ENCODE measurements at places on chromosomes 1 and 21.

- DNase-seq, result no peak
These were observed 31.1 kb downstream of the CD55 start for GRCh38 chr1:207352554-207352953.

GRCh38 chr21:36776981-36777617 lies 78.2 kb downstream of the SIM2 start:
- no peak for DNase-seq

- DNase-seq, result peak; percentile 77
These were observed 6.6 kb upstream of the NUP133 start for GRCh38 chr1:229514578-229515275.

- no peak for DNase-seq
These were observed 24.2 kb upstream of the CD34 start for GRCh38 chr1:207935166-207935583.

DNA sequence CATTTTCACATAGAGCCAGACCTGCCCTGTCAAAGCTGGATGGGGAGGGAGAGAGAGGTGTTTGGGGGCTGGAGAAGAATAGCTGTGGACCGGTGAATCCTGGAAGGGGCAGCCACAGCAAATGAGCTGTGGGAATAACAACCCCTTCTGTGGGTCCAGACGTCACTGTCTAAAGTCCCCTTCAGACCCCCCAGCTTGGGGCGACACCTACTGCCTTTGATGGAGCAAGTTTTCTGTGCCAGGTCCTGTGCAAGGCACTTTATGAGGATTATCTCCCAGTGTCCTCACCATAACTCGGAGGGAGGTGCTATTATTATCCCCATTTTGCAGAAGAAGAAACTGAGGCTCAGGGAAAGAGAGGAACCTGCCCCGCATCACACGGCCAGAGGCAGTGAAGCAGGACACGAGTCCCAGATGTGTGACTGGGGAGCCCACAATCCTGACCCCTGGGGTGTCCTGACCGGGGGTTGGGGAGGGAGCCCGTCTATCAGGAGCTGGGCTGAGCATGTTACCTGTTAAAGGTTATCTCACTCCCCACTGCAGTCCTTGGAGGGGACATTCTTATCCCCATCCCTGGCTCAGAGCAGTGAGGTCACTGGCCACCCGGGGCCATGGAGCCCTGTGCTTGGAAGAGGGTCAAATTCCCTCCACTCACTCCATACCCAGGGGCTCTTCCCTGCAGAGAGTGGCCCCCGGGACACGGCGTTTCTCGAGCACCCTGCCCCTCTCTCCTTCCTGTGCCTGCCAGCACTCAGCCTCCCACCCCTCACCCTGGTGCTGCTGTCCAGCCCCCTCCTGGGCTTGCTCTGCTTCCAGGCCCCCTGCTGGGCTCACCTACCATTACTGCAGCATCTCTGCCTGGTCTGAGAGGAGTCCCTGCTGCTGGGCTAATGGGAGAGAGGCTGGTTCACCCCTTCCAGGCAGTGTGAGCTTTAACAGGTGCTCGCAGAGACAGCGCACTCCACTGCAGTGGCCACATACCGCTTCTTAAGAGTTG lies 132.9 kb downstream of the PTPRU start:
- no peak for DNase-seq

GRCh38 chr1:44049839-44050238 lies 18.6 kb upstream of the SLC6A9 start:
- no peak for DNase-seq

- no peak for DNase-seq
These were observed 214.2 kb upstream of the CACYBP start for GRCh38 chr1:174785510-174785909.

DNA sequence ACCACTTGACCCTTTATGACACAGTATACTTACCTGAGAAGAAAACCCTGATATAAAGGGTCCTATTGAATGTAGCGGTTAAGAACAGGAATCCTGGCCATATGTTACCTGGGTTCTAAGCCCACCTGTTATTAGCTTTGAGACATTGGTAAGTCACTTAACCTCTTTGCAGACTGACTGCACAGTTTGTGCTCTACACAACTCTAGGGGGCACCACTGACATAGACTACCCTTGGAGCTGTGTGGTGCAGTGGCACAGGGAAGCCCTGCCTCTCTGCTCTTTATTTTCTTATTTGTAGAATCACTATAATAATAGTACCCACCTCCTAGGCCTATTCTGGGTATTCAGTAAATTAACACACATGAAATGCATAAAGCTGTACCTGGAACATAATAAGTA lies 165.6 kb downstream of the C1orf94 start:
- DNase-seq, result no peak

- peak; percentile 26 for DNase-seq
These were observed 76.3 kb downstream of the NPHP4 start for GRCh38 chr1:5915587-5916571.

- DNase-seq, result no peak
These were observed 196.5 kb downstream of the TPR start for GRCh38 chr1:186178426-186179043.

DNA sequence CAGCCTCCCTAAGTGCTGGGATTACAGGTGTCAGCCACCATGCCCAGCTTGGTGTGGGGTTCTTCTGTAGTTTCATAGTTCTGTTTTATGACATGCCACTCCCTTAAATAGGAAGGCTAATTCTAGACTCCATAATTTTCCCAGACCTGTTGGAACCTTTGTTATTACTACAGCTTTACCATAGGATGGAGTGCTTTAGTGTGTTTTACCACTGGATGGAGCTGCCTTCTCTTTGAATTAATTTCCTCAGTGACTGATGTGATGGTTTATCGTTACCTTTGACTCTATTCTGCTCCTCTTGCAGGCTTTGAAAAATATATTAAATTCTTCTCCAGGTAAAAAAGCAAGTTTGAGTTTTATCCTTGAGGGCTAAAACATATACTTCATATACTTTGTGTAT lies 84.6 kb upstream of the NEK7 start:
- DNase-seq, result no peak

- no peak for DNase-seq
These were observed 1.7 kb downstream of the GNB1 start for GRCh38 chr1:1889090-1889750.

- DNase-seq, result no peak
These were observed 51.7 kb downstream of the HSPG2 start for GRCh38 chr1:21885236-21886037.

GRCh38 chr1:15432324-15432723 lies 5.9 kb upstream of the CTRC start:
- no peak for DNase-seq

DNA sequence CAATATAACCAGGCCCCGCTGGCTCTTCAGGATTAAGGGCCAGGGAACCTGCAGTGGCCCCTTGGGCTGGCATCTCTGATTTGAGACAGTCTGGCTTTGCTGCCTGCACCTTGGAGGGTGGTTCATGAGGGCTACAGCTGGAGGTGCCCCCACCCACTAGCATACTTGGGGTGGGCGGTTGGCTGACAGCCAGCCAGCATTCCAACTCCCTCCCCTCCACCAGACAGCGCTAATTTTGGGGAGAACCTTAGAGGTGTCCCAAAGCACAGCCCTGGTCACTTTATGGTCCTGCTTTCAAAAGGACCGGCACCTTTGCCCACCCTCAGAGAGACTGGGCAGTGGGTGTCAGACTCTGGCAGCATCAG lies 180.7 kb upstream of the VAMP3 start:
- DNase-seq, result no peak

- no peak for DNase-seq
These were observed 59.6 kb downstream of the PRRX1 start for GRCh38 chr1:170723518-170723917.

- DNase-seq, result no peak
These were observed 553.7 kb downstream of the USP25 start for GRCh38 chr21:16283516-16283915.

DNA sequence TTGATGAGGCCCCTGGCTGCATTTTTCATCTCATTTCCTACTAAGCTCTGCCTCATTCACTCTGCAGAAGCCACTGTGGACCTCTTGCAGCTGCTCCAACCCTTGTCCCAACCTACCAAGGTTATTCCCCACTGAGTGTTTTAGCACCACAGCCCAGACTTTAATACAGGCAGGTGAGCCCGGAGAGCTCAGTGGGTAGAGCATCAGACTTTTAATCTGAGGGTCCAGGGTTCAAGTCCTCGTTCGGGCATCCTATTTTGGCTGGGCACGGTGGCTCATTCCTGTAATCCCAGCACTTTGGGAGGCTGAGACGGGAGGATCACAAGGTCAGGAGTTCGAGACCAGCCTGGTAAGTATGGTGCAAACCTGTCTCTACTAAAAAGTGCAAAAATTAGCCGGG lies 18.1 kb upstream of the BLACAT1 start:
- no peak for DNase-seq

DNA sequence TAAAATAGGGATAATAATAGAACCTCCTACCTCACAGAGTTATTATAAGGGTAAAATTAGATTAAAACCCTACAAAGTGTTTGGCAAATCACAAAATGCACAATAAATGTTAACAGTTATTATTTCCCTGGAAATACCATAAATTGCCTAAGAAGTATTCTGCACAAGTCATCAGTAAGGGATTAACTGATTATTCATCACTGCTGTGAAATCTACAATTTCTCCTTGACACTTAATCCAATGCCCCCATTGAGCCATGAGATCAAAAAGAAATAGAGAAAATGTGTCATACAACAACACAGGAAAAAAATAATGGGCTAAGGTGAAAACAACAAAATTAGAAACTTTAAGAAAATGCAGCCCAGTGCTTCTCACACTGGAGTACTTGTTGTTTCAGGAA lies 6.7 kb upstream of the SEC16B start:
- no peak for DNase-seq

- no peak for DNase-seq
These were observed 454.6 kb upstream of the RUNX1 start for GRCh38 chr21:35503671-35504070.

- no peak for DNase-seq
These were observed 80.1 kb upstream of the DNAJC6 start for GRCh38 chr1:65229201-65229600.

DNA sequence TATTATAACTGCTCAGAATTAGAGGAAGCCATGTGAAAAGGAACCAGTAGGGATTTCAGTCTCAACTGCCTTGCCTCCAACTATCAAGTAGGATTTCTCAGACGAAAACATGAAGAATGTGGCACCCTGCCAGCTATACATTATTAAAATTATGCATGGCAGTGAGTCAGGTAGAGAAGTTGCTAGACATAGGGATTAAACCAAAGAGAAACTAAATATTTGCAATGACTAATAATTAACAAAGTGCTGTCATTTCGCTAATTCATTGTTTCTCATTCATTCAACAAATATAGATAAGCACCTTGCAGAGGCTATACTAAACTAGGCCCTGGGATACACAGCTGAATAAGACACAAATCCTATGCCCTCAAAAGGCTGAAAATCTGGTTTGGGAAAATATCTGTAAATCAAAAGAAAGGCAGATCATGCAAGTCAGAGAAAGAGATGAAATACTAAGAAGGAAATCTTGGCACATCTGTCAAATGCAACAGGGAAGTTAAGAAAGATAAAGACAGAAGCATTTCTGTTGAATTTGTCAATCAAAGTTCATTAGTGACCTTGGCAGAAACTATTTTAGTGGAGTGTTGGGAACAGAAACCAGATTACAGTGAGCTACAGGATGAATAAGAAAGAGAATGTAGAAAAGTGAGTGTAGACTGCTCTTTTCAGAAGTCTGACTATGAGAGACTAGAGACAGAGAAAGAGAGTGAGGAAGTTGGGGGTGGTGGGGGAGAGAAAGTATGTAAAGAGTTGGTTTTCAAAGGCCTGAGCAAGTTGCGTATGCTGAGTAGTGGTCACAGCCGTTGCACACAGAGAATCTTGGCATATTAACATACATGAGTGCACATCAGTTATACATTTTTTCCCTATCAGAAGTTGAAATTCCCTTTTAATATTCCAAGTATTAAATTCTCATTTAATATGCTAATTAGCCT lies 14.7 kb upstream of the NBPF11 start:
- no peak for DNase-seq

DNA sequence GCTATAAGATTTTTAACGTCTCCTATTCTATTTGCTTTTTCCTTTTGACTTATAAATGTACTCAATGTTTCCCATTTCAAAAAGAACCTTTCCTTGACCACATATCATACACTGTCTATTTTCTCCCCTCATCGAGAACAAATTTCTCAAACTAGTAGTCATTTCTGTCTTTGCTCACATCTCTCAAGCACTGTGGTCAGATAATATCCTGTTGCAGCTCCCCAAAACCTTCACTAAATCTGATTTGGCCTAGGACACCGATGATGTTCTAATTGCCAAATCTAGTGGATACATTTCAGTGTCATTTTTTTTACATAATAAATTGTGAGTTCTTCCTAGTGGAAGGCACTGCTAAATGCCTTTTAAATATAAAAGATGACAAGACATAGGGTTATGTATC lies 19.4 kb downstream of the CXADR start:
- DNase-seq, result no peak

DNA sequence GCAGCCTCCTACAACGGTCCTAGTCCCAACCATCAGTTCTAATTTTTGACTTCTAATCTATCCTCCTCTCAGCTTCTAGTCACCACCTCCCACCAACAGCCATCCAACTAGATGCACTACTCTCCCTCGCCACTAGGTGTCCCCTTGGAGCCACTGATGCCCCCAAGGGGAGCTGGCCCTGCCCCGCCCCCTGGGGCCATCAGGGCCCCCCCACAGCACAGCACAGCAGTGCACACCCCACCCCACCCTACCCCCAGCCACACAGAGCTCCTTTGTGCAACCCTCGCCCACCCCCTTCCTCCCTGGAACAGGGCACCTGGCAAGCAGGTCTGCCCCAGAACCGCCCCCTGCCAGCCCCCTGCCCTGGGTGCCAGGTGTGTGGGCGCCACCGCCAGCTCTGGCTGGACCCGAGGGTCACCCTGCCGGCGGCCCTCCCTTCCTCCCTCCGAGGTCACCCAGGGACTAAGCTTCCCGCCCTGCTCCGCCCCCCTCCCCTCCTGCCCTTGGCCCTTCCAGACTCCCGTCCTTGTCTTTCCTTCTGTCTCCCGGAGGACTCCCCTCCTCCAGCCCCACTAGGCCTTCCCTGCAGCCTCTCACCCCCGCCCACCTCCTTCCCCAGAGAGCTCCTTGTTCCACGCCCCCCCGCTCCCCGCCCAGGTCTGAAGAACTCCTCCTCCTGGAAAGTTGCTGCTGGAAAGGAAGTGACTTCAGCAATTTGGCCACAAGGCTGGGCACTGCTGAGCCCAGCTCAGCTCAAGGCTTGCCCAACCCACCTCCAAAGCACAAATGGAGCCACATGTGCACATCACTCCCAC lies 47.0 kb downstream of the AHDC1 start:
- peak; percentile 83 for DNase-seq

- DNase-seq, result no peak
These were observed 6.2 kb downstream of the FBXO2 start for GRCh38 chr1:11648039-11648438.

All from NCI-H2227 treated with DMSO at 0.1 percent for 48 hours (cell line).